Stimulated activated CD4-positive, alpha-beta T cell treated with anti-CD3 and anti-CD28 coated beads, Interleukin-15, amount 100 ng/mL, for 24 hours (primary cell): ENCODE measurements at places on chromosomes 16 and 17.

- DNase-seq = no peak
Measured at GRCh38 chr17:39704821-39705551, 5.1 kb downstream of the ERBB2 start.

GRCh38 chr16:87735270-87736007 lies 30.3 kb downstream of the KLHDC4 start:
- DNase-seq = no peak

GRCh38 chr17:18025241-18025944 lies 13.6 kb downstream of the ATPAF2 start:
- DNase-seq = peak; percentile 49

DNA sequence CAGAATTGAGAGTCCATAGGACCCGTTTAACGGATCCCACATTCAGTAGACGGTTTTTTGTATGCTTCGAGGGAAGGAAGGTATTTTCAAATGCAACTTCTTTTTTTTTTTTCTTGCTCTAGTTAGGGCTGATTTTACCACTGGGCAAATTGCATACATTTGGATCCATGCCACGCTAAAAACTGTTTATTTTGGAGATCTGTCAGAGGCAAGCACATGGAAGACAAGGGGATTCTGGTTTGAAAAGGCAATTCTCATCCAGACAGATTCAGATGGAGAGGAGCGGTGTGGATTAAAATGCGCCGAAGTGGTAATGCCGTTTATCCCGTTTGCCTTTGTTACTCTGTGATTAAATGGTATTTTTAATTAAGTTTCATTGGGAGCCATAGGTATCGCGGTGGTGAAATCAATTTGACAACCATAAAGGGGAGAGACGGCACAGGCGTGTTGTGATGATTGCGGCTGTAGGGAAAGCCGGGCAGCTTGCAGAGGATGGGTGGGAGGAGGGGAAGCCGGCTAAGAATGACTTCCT lies 170.4 kb downstream of the IRX3 start:
- DNase-seq = no peak

GRCh38 chr16:14202697-14203096 lies 131.6 kb downstream of the MRTFB start:
- DNase-seq = no peak

DNA sequence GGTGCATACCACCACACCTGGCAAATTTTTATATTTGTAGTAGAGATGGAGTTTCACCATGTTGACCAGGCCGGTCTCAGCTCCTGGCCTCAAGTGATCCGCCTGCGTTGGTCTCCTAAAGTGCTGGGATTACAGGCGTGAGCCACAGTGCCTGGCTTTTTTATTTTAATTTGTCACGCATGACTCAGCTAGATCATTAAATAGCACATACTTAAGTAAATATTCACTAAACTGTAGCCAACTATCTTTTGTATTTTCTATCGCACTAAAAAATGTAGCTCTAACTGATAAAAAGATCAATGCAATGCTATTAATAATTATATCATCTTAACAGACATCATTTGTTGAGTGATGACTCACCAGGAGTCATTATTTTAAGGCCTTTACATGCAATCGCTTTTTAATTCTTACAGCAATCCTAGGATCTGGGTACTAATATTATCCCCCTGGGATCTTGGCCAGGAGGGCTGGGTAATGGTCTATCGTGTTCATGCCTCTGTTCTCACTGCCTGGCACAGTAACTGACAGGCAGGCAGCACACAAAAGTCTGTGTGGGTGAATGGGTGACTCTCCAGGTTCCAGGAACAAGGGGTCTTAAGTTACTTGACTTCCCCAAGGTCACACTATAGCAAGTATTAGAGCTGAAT lies 693.5 kb upstream of the EEF2KMT start:
- DNase-seq = no peak

GRCh38 chr17:74864866-74865395 lies 5.2 kb upstream of the GRIN2C start:
- peak; percentile 79 for DNase-seq

DNA sequence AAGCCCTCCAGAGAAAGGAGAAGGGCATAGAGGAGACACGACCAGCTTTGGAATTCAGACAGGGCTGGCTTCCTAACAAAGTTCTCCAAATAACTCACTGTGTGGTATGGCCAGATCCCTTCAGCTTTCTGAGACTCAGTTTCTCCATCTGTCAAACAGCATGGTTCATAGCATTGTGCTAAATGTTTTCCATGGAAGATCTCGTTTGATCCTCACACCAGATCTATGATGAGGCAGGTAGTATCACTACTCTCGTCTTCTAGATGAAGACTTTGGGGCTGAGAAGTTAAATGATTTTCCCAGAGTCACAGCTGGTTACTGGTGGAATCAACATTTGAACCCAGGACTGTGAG lies 507.3 kb downstream of the HAPSTR1 start:
- no peak for DNase-seq

GRCh38 chr17:78884148-78884825 lies 18.7 kb downstream of the CEP295NL start:
- DNase-seq = no peak

- peak; percentile 21 for DNase-seq
Measured at GRCh38 chr17:70622368-70623260, 453.3 kb downstream of the KCNJ2 start.

DNA sequence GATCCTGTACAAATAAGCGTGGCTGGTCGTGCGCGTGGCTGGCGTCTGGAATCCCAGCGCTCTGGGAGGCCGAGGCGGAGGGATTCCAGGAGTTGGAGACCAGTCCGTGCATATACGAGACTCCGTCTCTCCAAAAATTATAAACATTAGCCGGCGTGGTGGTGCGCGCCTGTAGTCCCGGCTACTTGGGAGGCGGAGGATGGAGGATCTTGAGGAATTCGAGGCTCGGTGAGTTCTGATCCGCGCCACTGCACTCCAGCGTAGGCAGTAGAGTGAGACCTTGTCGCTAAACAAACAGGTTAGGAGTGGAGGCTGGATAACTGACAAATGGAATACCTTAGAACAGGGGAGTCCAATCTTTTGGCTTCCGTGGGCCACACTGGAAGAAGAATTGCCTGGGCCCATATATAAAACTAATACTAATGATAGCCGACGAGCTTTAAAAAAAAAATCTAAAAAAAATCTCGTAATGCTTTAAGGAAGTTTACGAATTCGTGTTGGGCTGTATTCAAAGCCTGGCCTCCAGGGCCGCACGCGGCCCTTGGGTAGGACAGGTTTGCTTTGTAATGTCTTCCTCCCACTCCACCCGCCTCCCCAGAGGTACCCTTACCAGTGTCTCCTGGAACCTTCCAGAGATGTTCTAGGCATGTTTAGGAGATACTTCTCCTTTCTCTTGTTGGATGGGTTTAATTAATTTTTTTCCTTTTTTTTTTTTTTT lies 909 bp upstream of the RSL1D1 start:
- no peak for DNase-seq

DNA sequence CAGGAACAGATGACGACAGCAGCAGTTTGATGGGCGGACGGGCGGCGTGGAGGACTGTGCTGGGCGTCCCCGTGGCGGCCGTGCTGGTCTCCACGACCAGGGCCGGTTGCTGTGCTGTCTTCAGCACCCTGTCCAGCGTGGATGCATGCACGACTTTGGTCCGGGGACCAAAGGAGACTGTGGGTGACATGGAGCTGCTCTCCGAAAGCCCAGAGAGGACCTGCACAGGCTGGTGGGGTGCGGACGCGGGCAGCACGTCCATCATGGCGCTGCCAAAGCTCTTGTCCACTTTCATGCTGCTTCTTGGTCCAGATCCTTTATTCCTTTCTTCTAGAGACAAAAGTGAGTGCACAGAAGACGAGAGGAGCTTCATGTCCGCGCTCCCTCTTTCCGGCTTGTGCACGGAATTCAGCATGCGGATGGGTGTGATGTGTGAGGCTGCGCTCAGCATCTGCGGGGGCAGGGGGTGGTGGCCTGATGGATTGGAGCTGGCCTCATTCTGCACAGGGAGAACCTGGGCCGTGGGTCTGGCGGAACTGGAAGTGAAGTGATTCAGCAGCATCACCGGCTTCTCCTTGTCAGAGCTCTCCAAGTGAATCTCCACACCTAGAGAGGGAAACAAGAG lies 20.3 kb downstream of the MAP1LC3B start:
- DNase-seq = no peak

DNA sequence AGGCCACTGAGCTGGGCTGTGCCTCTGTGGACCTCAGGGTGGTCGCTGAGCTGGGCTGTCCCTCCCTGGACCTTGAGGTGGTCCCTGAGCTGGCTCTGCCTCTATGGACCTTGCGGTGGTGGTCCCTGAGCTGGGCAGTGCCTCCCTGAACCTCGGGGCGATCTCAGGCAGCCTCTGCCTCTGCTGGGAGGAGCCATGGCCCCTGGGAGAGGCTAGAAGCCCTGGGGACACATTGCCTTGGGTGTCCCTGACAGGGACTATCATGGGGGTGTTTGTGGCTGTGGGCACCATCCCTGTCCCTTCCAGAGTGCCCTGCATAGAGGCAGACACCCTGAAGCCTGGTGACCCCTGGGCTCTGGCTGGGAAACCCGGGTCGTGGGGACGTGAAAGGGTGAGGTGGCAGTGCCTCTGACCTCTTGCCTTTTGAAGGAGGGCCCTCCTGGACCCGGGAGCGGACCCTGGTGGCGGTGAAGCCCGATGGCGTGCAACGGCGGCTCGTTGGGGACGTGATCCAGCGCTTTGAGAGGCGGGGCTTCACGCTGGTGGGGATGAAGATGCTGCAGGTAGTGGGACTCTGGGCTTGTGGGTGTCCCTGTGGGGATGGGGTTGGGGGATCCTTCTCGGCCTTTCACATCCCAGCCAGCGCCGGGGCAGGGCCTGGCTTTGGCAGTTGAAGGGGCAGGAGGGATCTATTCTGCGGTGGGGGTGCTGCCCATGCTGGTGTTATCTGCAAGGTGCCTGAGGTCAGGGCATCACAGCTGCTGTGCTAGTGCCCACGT lies 1.8 kb downstream of the NME4 start:
- DNase-seq = no peak

DNA sequence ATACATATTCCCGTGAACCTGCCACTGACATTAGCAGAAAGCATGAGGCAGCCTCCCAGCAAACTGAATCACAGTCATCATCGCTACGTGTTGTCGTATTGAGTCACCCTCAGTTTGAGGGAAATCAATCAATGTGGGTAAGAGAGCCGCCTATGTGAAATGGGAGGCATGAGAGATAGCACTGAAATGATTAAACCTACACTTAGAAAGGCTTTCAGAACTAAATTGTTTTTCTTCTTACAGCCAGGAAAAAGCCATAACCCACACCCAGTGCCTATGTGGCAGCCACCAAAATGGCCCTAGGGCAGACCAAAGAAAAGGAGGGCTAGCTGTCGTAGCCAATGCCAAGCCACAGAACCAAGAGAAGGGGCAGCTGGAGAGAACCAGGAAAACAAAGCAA lies 90.5 kb downstream of the ADAMTS18 start:
- DNase-seq = no peak

GRCh38 chr16:35686595-35686994 lies 2227.2 kb downstream of the TP53TG3F start:
- DNase-seq = no peak

DNA sequence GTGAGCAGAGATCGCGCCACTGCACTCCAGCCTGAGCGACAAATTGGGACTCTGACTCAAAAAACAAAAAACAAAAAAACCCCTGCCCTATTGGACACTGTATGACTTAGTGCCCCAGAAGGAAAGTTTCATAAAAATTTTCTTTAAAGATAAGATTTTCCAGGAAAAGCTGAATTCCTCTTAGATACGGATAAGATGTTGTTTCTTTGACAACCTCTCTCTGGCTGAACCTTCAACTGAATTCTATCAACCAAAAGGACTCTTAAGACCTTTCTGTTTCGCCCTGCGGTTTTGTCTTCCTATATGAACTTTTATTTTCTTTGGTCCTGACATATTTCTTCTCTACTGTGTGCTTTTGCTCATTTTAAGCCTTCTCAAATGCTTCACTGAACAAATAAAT lies 35.8 kb downstream of the CPPED1 start:
- peak; percentile 11 for DNase-seq

- no peak for DNase-seq
Measured at GRCh38 chr17:40556884-40557414, 8.3 kb downstream of the CCR7 start.

- no peak for DNase-seq
Measured at GRCh38 chr17:1158879-1159278, 20.9 kb downstream of the ABR start.

- no peak for DNase-seq
Measured at GRCh38 chr17:10271106-10271562, 72.7 kb upstream of the GAS7 start.

DNA sequence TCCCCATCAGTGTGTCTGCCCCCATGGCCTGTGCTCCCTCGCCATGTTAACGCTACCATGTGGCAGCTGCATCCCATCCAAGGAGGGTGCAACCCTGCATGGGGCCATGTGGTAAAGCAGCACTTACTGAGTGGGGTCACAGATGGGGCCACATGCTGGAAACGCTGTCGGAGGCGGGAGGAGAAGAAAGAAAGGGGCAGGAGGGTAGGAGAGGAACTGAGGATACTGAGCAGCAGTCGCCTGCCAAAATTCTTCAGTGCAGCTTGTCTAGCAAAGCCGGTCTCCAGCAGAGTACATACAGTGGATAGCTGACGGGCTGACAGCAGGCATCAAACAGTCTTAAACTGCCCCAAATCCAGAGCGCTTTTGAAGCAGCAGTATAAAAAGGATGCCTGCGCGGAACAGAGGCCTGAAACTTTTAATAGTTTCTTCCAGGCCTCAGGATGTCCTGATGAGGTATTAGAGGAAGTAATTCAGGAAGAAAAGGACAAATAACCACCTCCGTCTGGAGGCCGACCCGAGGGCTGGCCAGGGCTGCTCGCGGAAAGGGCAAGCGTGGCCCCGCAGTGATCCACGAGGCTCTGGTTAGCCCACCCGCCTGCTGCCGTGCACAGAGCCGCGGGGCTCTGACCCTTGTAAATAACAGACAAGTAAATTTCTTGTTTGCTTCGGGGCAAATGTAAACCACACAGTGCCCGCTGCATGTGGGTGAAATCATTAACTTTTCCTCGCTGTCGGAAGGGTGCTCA lies 149.0 kb downstream of the CCDC182 start:
- DNase-seq = no peak

- peak; percentile 82 for DNase-seq
Measured at GRCh38 chr17:79393358-79394052, 217.3 kb downstream of the RBFOX3 start.

DNA sequence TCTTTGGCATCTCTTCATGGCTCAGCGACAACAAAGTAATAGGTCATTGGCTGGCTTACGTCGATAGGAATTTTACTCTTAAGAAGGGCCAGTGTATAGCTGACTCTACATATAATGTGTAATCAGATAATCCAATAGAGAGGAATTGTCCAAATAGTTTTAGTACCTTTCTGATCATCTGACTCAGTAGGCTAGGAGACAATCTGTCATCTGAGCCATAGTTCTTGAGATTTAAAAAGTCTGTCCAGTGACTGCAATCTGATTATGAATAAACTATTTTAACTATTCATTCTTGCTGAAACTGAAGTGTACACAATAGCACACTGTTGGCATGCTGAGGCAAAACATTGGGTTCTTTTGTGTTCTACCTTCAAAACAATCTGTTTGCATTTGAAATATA lies 21.4 kb upstream of the NOL11 start:
- no peak for DNase-seq
